ENCODE measurements at places on chromosomes 2 and 18. TPM values are rescaled to one million over a fixed set of nuclear protein-coding genes. Genes with fewer than 3 reads are reported as not detected.

DNA sequence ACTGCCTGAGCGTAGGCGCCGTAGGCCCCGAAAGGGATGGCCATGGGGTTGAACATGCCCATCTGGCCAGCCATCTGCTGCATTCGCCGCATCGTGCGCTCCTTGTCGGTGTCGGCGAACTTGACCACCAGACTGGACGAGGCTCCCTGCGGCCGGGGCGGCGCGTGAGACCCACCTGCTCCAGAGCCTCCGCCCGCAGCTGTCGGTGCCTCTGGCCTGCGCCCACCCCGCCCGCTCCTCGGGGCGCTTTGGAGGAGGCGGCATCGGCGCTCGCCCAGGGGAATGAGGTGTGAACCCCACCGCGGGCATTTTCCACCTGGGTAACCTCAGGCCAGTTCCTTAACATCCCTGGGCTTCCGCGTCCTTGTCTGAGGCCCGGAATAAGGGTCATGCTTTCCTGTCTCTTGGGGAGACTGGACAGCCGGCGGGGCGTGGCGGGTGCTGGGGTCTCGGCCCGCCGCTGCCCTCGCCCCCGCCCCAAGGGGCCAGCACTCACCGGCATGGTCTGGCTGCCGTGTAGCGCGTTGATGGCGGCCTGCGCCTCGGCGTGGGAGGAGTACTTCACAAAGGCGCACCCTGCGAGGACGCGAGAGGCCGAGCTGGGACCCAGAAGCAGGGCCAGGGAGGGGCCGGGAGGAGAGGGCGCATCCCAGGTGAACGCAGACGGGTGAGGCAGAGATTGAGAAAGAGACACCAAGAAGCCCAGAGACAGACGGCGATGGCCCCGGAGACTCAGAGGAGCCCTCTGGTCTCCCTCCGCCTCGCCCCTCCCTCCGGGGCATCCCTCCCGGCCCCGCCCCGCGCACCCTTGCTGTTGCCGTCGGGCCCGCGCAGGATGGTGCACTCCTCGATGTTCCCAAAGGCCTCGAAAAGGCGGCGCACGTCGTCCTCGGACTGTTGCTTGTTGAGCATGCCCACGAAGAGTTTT lies 291.0 kb downstream of the CELF4 start:
- no peaks in the 10 kb centered on the region for H3K4me1 ChIP-seq
- H3K36me3 ChIP-seq, result no peaks in the 10 kb centered on the region
- H3K27me3 ChIP-seq, result no peaks in the 10 kb centered on the region
- no peak overlapping the region for H3K4me3 ChIP-seq
- no peak for DNase-seq

Gene OBSL1
- total RNA-seq, result 88.7 TPM

DNA sequence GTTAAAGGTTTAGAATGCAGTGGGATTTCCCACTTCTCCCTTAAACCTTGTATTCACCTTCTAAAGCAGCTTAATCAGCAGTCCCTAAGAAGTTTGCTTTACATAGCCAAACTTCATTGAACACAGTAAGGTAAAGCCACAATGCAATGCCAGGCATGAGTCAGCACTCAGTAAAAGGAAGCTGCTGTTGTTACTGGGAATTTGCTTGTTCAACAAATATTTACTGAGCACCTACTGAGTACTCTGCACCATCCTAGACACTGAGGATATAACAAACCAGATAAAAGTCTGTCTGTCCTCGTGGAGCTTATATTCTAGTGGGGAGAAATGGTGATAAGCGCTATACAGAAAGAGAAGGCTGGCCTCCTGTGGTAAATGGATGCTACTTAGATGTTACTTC lies 162.7 kb downstream of the PKP4 start:
- no peak overlapping the region for H3K27ac ChIP-seq
- H3K27me3 ChIP-seq, result no peaks in the 10 kb centered on the region
- no peaks in the 10 kb centered on the region for H3K4me1 ChIP-seq

Gene CYRIA
- total RNA-seq, result 12.5 TPM

Gene AKAIN1
- total RNA-seq, result not detected

DNA sequence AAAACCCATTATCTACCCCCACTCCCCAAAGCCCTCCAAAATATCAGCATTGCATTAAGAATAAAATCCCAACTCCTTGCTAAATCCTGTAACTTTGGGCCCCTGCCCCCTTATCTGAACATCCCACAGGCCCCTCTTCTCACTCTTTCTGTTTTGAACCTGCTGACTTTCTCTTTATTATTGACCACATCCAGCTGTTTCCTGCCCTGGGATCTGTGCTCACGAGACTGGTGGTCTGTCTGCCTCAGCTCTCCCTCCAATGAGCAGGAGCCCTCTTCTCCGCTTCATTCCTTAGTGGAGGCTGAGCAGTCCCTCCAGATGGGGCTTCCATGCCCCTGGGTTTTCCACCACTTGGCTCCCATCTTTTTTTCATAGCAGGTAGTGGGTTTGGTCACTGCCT lies 116.9 kb downstream of the ACKR3 start:
- H3K4me1 ChIP-seq, result peaks cover 39% of the 10 kb centered on the region
- no peaks in the 10 kb centered on the region for H3K27me3 ChIP-seq

All from thoracic aorta (tissue), 2 donors.